ENCODE measurements at places on chromosomes 11 and 22. TPM values are rescaled to one million over a fixed set of nuclear protein-coding genes. Genes with fewer than 3 reads are reported as not detected.

MPEG1 gene
- total RNA-seq, result 1.3 TPM

SAA4 gene
- total RNA-seq, result not detected

HBE1 gene
- total RNA-seq, result not detected

CPT1B gene
- 94.5 TPM for total RNA-seq

TMEM225 gene
- not detected for total RNA-seq

LRRC74B gene
- 0.25 TPM for total RNA-seq

APOL2 gene
- total RNA-seq, result 44.6 TPM

NXPE2 gene
- total RNA-seq, result not detected

KRTAP5-2 gene
- total RNA-seq, result not detected

OR51I1 gene
- not detected for total RNA-seq

SERPIND1 gene
- total RNA-seq, result not detected

PATE1 gene
- total RNA-seq, result not detected

MAPK8IP2 gene
- 0.55 TPM for total RNA-seq

MS4A14 gene
- total RNA-seq, result not detected

TSSK2 gene
- total RNA-seq, result not detected

APOC3 gene
- total RNA-seq, result not detected

BIRC3 gene
- total RNA-seq, result 96.0 TPM

ARHGAP20 gene
- not detected for total RNA-seq

MMP12 gene
- total RNA-seq, result not detected

LRRC10B gene
- 0.21 TPM for total RNA-seq

GDPD4 gene
- not detected for total RNA-seq

ROBO4 gene
- total RNA-seq, result 0.41 TPM

PATZ1 gene
- 56.7 TPM for total RNA-seq

CCDC90B gene
- 30.8 TPM for total RNA-seq

PSMA1 gene
- total RNA-seq, result 107 TPM

SYT9 gene
- total RNA-seq, result not detected

RIC3 gene
- total RNA-seq, result 36.6 TPM

CCDC116 gene
- total RNA-seq, result 0.79 TPM

OAF gene
- total RNA-seq, result 5.0 TPM

All from T-cell (primary cell).